ENCODE measurements at places on chromosomes 6 and 20.

DNA sequence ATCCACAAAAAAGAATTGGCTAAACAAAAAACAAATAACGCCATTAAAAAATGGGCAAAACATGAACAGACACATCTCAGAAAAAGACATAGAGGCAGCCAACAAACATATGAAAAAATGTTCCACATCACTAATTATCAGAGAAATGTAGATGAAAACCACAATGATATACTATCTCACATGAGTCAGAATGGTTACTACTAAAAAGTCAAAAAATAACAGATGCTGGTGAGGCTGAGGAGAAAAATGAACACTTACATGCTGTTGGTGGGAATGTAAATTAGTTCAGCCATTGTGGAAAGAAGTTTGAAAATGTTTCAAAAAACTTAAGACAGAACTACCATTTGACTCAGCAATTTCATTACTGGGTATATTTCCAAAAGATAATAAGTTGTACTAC, 430.1 kb upstream of the JAG1 start:
- no peak for DNase-seq

DNA sequence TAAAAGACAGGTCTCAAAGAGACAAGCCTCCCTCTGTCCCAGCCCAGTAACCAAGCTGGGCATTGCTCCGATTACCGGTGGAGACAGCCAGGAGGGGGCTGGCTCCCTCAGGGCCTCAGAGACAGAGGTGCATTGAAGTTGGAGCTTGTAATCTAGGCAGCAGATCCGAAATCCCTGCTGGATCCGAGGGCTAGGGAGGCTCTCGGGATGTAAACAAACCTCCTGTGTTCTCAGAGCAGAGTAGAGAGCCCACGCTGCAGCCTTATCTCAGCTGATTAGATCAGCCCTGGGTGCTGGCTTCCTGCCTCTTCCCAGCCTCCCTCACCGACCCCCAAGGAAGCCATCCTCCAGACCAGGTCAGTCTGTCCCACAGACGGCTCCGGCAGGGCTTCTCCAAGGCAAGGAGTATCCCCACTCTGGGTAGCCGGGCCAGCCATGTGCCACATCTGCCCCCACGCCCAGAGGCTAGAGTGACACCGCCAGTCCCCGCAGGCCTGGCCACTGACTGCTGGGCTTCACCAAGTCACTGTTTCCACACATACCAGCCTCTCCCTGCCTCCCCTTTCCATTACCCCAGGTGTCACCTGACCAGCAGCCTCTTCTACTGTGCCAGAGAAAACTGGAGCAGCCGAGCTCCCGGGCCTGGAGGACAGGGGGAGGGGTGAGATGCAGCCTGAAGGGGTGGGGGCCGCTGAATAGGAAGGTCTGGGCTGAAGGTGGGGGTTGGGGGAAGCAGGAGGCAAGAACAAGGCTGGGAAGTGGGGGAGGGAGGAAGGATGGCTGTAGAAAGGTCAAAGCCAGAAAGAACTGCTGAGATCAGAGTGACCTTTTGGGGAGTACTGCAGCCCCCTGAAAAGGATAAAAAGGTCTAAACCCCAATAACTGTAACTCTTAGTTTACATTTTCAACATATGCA, 6.0 kb downstream of the SDC4 start:
- no peak for DNase-seq

DNA sequence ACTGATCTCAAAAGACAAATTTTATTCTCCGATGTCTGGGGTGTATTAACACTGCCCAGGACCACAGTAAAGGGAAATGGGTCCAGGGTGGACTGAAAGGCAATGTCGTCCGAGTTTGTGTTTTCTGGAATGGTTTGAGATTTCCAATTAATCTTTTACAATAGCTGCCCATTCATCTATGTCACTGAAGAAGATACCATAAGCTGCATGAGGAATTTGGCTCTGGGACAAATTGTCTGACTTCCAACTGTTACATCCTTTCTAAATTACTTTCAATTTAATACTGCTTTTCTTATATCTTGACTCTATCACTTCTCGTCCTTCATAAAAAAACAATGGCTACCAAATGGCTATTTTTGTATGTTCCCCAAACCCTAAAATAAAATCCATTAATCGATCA, 130.7 kb upstream of the KCNK16 start:
- DNase-seq = no peak

DNA sequence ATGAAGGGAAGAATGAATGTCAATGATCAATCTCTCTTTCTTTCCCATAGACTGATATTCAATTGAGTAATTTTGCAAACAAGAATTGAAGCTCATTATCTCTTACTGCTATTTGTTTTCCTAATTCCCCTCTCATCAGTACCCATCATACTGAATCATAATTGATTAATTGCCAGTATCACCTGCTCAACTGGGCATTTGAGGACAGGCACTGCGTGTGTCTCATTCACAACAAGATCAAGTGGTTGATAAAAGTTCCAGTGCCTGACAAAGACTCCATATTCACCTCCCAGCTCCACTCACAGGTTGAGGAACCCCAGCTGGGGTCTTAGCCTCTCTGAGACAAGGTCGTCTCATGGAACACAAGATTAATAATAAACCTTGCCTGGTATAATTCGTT, 67.7 kb downstream of the BCAS1 start:
- no peak for DNase-seq

DNA sequence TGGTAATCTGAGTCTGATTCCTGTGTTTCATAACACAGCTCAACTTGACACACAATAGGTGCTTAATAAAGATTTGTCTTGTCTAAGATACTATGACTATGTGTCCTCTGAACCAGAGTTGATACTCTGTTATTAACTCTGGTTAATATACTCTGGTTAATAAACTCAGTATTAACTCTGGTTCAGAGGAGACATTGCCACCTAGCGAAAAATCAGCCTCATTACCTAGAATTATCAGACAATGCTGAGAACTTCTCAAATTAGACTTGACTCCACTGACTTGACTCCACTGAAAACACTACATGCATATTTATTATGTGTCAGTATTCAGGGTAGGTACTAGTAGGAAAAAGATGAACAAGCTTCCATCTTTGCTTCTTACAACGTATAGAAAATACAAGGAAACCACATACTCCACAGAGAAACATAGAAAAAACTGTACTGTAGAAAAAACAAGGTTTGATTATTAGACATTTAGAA, 73.9 kb downstream of the AHI1 start:
- DNase-seq = peak; percentile 57

DNA sequence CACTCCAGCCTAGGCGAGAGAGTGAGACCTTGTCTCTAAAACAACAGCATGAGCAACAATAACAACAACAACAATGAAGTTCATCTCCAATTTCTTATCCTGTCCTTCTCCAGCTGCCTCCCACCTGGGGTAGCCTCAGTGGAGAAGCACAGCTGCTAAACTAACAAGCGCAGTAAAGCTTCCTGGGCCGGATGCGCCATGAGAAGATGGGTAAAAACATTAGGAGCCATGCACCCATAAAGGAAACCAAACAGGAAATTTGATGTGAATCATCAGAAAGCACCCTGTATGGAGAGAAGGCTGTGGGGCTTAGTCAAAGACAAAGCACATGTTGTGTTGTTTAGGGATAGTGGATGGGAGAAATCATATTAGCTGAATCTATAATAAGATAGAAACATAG, 61.1 kb upstream of the CCN6 start:
- DNase-seq = no peak

DNA sequence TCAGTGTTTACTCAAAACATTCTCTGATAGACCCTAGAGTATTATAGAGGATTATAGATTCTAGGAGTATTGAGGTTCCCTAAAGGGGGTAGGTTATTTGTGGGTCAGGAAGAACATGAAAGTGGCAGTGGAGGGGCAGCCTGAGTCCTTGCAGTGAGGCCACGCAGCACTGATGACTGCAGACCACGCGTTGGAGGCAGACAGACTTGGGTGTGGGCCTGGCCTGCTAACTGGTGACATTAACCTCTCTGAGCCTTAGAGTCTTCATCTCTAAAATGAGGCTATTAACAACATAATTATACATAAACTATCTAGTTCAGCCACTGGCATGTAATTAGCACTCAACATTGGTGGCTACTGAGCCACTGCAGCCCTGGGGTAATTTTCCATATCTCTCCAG, 16.1 kb downstream of the MTCL3 start:
- no peak for DNase-seq

DNA sequence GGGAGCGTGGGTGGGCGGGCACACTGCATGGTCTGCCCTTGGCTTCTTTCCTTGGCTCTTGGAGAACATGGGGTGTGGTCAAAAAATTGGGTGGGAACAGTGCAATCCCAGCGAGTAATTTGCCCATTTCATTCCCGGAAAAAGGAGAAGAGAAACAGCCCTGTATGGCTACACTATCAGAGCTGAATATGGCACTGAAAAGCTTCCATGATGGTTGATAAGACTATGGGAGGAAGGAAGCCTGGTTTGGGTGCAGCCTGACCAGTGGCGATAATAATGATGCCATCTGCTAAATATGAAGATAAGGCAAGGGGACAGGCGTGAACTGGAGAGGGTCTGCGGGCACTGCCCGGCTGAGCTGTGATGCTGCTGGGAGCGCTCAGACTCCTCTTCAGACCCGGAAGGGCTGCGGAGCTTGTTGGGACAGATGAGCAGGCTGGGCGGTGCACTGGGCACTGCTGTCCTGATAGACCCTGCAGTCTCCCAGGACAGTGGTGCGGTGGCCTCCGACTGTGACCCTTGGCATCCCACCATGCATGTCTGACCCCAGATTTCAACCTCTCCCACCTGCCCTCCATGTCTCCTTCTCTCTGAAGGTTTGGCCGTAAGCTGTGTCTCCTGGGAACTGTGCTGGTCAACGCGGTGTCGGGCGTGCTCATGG, 10.2 kb downstream of the SLC22A1 start:
- DNase-seq = no peak

GRCh38 chr20:32609993-32610392, 24.9 kb upstream of the NOL4L start:
- no peak for DNase-seq

DNA sequence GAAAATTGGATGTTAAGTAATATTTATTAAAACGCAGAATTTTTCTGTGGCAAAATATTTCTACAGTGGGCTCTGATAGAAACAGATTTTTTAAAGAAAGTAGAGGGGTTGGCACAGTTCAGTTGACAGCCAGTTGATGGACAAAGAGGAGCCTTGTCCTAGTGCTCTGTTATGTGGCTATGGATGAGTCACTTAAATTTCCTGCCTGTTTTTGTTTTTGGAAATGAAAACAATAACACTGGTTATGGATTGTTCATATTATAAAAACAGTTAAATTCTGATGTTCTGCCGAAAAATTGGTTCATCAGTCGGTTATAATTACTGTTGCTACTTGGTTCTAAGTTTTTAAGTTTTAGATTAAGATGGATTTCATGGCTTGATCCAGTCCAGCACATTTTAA, 42.8 kb downstream of the MYO6 start:
- no peak for DNase-seq

GRCh38 chr6:157644043-157644810, 178.8 kb upstream of the SNX9 start:
- peak; percentile 21 for DNase-seq

DNA sequence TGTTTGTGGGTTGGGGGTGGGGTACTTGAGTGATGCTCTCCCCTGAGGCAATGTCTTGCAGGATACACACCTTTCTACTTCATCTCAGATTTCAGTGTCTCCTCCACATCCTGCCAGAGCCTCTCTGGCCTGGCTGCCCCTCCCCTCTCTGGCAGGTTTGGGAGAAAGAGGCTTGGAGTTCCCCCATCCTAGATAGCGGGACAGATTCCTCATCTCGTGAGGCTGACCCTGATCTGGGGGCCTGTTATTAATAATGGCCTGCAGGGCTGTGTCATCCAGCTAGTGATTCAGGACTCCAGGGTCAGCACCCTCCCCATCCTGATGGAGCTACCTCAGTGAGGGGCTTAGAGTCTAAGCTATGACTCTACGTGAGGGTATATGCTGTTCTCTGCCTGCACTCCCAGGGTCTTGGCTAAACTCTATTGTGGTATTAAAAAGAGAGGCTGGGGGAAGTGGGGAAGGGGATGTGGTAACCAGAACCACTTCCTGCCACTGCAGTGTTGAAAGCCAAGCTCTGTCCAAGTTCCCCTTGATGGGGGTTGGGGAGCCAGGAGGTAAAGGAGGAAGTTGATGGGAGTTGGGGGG, 3.7 kb upstream of the MMP9 start:
- peak; percentile 86 for DNase-seq

- no peak for DNase-seq
These were observed 172.5 kb upstream of the THEMIS start for GRCh38 chr6:128073389-128073788.

DNA sequence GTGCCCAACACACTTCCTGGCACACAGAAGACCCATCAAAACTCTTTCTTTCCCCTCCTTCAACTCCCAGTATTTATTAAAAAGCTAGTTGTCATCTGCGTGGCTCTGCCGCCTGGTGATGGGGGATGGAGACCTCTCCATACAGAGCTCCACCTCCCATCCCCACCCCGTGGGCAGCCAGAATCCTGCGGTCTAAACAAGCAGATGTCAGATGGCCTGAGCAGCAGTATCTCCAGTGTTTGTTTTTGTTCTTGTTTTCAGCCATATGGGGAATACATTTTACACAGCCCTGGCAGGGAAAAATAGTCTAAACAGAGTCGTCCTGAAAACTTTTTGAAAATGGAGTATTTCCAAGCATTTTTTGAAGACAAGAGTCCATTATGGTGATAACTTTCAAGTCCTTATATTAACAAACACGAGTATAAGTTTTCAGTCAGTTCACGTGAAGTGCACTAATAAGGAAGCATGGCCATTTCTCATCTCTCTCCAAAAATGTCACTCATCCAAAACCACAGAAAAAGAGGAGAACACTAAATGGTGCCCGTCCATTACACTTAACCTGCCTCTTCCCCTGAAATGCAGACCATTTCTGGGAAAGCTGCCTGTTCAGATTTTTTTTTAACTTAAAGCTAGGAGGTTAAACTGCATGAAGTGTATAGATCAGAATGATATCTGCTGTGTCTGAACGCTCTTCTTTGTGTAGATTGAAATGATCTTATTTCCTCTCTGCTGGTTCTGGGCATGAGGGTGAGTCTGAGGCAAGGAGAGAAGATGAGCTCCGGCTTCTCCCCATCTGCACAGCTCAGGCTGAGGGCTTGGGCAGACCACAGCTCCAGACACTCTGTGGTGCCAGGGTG, 91.0 kb downstream of the TCP11 start:
- peak; percentile 51 for DNase-seq

DNA sequence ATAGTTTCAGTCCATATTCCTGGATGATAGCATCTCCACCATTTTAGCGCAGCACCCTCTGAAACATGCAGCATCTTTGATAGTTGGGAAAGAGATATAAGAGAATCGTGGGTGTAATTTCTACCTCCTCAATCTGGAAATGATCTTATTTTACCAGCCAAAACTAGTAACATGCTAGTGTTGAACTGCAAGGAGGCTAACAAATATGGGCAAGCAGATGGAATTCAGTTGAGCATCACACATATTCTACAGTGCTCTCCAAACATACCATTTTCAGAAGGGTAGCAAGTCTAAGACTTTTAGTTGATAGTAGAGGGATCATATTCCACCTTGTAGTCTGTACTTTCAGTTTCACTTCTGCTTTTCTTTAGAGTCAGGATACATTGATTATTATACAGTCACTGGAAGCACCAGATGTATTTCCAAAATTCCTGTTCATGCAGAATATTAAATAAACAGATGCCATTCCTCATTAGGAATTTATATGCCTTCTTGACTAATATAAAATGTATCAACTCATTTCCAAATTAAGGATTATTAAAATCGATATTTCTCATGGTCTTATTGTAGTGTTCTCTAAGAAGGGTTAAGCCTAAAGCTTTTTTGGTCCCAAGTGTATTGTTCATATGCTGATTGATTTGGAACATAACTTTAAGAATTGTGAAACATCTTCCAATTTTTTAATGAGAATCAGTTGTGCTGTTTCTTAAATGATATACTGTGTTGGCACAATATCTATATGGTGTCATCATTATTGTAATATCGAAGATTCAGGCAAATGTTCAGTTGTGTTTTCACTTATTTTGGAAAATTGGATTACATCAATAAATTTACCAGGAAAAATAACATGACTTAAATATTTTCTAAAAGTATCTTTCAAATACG, 362.0 kb downstream of the CENPW start:
- DNase-seq = no peak
